Foreskin keratinocyte (primary cell): ENCODE measurements at places on chromosomes 12 and 14.

GRCh38 chr12:127400221-127400620, 866.7 kb upstream of the TMEM132C start:
- DNase-seq = no peak

- DNase-seq = no peak
Observed at GRCh38 chr12:128916425-128916824, 63.1 kb downstream of the GLT1D1 start.

GRCh38 chr14:33348510-33348909, 409.8 kb downstream of the NPAS3 start:
- DNase-seq = no peak

DNA sequence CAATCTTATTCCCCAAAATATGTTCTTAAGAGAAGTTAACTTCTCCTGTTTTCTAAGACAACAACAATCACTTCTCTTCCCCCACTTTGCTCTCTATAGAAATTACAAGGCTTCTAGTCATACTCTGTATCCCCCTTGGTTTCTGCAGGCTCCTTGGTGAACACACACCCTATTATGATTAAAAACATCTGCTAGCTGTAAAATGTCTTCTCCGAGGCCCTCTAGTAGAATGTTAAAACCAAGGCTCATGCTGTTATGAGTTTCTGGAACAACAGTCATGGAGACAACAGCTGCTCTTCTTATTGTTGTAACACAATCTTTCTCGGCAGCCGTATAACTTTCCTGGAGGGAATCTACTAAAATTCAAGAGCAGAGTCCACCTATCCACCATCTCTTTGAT, 397.5 kb upstream of the CCDC196 start:
- DNase-seq = no peak

- DNase-seq = peak; percentile 62
Observed at GRCh38 chr12:7241404-7242005, 52.0 kb downstream of the PEX5 start.

DNA sequence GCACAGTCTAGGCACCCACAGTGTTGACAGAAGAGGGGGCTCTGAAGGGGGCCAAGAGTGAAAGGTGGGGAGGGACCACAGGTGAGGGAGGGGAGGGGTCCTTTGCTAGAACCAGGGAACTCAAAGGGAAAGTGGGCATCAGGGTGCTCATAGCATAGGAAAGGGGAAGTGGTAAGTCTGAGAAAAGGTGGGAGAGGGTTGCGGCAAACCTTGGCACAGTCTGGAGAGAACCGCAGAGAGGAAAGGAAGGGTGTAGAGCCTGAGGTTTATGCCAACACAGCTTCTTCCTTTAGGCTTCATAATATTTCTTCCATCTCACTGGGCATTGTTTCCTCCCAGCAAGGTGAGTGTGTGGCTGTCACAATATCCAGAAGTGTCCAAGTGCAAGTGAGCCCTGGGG, 11.5 kb upstream of the PLEK2 start:
- no peak for DNase-seq

DNA sequence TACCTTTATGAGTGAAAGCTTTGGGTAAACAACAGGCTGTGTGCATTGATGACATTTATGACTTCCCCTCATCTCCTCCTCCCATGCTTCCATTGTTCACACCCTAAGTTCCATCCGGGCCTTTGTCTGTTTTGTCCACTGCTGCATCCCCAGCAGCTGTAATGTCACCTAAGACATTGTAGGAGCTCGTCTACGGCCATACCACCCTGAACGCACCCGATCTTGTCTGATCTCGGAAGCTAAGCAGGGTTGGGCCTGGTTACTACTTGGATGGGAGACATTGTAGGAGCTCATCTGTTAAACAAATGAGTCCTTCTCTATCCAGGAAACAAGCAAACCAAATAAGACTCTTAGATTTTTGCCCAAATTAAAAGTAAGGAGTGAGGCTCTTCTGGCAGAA, 40.4 kb upstream of the SYCP3 start:
- DNase-seq = no peak
